ENCODE measurements at places on chromosomes 5 and 9.

GRCh38 chr5:174608631-174609097 is 115.7 kb upstream of the MSX2 start:
- peak; percentile 28 for DNase-seq

GRCh38 chr9:113238859-113239232 is 17.5 kb downstream of the SLC31A1 start:
- no peak for DNase-seq

- DNase-seq = no peak
Measured at GRCh38 chr5:72428669-72429068, 78.5 kb downstream of the ZNF366 start.

- DNase-seq = no peak
Measured at GRCh38 chr9:97382099-97382718, 29.7 kb upstream of the TDRD7 start.

- peak; percentile 14 for DNase-seq
Measured at GRCh38 chr5:120640778-120641177, 176.7 kb downstream of the PRR16 start.

DNA sequence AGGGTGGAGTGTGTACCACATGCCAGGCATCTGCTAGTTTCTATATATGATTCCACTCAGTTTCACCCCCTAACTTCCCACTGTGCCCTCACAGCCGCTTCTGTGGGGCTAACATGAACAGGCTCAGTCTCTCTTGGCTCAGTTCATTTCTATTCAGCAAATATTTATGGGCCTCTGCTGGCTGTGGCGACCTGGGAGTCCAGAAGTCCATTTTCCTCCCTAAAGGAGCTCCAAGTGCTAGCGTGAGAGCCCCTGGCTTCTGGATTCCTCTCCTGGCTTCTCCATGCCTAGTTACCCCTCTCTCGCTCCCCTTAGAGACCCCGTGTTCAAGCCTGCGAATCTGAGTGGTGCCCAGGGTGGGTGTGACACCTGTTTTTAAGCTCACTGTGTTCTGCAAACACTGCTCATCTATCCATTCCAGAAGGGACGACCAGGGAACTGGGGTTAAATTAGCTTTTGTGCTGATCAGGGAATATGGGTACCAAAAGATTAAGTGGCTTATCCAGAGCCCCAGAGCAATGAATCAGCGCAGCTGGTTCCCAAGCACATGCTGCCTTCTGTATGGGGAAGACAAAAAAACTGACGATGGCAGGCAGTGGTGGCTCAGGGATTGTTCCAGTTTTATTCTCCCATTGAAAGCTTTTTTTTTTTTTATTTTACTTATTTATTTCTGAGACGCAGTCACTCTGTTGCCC is 57.6 kb downstream of the HMCN2 start:
- DNase-seq = no peak

GRCh38 chr5:81971111-81971711 is 612 bp upstream of the ATG10 start:
- peak; percentile 32 for DNase-seq

DNA sequence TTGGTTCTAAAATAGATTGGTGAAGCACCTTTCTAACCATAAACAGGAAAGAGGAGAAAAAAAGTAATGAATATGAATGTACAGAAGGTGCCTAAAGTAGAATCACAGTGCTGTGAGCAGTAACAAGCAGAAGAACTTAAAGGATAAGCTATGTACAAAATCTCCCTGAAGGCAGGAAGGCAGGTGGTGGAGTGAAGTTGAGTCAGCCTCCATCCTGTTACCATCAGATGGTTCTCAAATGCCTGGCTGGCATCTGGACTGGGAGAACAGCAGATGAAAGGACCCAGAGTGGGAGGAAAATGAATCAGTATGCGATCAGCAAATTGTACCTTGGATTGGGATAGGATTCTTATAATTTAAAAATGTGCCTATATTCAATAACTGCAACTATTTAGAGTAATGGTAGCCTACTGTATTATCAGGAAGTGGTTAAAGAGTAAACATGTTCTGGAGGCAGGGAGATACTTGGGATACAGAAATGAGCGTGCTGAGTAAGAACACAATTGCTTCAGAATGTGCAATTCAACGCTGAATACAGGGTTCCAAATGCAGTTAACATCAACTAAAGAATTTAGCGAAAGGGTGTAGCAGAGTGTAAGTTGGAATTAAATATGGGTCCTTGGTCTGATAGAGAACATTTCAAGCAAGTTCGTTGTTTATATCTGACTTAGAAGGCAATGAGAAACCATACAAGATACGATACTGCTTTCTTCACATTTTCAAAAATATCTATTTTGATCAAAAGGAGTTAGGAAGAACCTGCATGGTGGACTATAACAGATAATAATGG is 21.1 kb upstream of the FER start:
- no peak for DNase-seq

DNA sequence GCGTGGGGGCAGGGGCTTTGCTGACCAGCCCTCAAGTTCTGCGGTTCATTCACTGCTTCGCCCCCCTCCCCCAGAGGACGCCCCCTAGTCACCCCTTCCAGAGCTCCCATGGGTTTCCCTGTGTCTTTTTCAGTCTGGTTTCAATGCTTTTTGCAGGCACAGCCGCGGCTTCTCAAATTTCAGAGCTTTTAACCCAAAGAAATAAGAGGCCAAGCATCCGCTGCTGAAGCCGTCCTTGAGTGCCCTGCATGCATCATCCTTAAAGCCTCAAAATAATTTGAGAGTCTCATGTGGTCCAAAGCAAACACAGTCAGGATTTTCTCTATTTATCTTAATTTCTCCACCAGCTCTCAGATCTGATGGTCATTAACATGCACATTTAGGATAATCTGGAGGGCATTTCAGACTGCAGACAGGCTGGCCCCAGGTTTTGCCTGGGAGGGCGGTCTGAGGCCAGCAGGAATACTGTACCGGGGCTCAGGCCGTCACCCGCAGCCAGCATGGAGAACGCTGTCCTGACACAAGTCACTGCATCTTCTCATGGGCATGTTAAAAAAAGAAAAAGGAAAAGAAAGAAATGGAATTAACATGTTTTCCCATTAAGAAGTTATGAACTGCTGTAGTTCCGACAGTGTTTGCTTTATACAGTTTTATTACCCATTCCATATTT is 420.8 kb upstream of the IRX4 start:
- peak; percentile 53 for DNase-seq

DNA sequence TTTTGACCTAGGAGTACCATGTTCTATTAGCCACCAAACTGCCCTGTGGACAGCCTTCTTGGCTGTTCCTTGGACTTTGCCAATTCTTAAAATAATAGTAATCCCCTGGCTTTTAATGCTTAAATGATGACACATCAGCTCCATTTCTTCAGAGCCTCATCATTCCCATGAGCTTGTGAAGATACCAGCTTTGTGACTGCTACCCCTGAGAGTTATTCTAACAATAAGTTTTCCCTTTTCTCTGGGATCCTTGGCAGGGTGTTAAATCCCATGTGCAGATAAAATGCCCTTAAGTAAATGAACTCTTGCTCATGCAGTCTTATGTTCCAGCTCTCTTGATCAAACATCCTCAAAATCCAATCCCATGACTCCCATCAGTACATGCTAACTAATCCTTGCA is 415.3 kb downstream of the CETN3 start:
- no peak for DNase-seq

DNA sequence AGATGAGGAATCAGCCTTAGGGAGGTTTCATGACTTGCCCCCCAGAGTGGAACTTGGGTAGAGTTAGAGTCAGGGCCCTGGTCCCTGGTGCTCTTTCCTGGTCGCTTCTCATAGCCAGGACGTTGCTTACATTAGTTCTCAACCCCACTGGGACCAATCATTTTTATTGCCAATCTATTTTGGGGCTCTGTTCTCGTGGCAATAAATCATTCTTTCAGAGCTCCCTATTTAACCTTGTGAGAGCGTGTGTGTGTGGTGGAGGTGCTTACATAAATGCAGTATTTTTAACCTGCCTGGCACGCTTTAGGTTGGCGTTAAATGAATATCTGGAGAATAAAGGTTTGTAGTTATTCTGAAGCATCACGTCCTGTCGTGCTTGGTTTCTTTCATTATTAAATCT is 4.1 kb downstream of the TRIO start:
- no peak for DNase-seq
